ENCODE measurements at places on chromosomes 7 and 10.

DNA sequence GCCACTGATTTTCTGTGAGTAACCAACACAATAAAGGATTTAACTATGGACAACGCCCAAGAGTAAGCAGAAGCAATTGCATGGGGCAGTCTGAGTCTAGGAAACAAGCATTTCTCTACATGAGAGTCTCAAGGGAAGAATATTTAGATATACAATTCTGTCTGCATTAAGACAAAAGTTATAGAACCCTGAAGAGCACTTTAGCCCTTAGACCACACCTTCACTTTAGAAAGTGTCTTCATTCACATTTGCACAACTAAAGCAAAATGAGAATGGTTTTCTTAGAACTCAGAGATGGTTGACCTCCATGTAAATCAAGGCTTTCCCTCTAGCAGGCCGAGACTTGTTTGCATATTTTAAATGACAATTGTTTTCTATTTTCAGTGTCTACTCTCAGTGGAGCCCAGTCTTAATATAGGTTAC lies 25.5 kb upstream of the TRIM24 start:
- DNase-seq: no peak

DNA sequence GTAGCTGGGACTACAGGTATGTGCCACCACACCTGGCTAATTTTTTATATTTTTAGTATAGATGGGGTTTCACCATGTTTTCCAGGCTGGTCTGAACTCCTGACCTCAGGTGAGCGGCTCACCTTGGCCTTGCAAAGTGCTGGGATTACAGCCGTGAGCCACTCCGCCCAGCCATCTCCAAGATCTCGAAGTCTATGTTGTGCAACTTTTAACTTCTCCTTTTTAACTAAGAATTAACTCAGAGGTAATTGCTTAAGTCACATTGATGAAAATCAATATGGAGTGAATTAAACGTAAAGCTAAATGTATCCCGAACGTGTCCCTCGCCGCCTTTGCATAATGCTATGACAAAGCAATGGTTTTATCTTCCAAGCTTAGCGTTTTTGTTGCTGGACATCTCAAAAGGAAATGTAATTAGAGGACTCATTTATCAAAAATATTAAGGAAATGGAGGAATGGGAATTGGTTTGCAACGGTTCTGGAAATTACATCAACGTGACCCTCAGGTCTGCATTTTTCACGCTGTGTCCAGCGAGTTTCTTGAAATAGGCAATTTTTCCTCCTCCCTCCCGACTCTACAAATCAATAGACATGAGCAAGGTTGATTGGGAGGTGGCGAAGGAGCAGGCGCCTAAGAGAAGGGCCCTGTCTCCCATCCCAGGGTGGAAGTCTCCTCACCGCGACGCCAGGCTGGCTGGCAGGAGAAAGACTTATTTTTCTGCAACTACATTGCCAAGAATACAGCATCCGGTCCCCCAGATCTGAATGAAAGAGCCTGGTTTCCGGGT lies 89.8 kb downstream of the TMEM130 start:
- DNase-seq: no peak

DNA sequence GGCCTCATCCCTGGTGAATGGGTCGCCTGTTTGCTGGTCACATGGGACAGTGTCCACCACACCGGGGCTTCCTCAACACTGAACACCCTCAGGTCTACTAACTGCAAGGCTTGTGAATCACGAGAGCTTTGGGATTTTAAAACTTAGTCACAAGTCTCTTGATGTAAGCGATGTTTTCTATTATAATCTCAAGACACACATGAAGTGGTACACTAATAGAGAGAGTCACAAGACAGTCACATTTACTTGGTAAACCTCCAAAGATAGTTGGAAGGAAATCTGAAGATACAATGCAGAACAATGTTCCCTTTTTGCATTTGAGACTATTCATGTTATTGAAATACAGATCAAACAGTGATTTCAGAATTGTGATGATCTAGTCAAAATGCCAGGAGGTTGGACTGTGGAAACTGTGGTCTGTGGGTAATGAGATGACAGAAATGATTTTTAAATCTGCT lies 233.1 kb upstream of the KLF6 start:
- no peak for DNase-seq

- no peak for DNase-seq
Observed at GRCh38 chr10:51023636-51024035, 50.7 kb upstream of the PRKG1 start.

- no peak for DNase-seq
Observed at GRCh38 chr7:22043367-22043766, 97.7 kb upstream of the CDCA7L start.

Measured in omental fat pad (tissue), 4 donors.